Astrocyte of the hippocampus (primary cell): ENCODE measurements at places on chromosomes 4 and X.
A peak's percentile ranks its signal among the peaks of the same experiment; 100 is the strongest.

GRCh38 chr4:151302432-151302831, 23.0 kb downstream of the SH3D19 start:
- DNase-seq: peak; percentile 53

GRCh38 chr4:143391261-143391660, 54.6 kb downstream of the GAB1 start:
- no peak for DNase-seq

DNA sequence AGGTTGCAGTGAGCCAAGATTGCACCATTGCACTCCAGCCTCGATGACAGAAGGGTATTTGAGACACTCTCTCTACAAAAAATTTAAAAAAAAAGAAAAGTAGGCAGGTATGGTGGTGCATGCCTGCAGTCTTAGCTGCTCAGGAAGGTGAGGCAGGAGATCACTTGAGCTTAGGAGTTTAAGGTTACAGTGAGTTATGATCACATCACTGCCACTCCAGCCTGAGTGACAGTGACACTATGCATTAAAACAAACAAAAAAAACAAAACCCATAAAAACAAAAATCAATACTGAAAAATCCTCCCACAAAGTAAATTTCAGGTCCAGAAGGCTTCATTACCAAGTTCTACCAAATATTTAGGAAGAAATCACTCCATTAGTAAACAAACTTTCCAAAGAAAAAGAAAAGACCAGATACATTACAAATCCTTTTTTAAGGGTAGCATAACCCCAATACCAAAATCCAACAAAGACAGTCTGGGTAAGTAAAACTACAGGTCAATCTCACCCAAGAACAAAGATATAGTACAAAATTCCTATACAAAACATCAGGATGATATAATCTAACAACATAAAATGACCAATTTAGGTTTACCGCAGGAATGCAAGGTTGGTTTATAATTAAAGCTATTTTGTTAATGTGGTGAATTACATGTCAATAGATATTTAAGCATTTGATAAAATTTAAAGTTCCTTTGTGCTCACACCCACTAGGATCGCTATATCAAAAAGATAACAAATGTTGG, 11.7 kb downstream of the NELFA start:
- DNase-seq: no peak

GRCh38 chrX:153065389-153065788, 6.9 kb upstream of the PNMA6A start:
- no peak for DNase-seq

GRCh38 chrX:19968276-19968675, 22.6 kb downstream of the BCLAF3 start:
- DNase-seq: no peak

DNA sequence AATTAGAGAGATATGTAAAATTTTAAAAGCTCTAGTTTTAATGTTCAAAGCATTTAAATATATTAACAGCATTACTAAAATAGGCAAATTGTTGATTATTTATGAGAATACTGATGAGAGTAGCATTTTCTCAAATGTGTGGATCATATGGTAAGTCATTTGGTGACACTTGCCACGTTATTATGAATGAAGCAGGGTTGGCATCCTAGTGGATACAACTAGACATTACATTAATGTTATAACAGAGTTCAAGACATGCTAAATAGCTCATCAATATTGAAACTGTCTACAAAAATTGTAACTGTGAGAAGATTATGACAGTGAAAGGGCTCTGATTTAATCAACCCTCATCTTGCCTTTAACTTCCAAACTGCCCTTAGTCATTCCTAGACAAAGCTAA, 171.1 kb downstream of the PDGFC start:
- no peak for DNase-seq

DNA sequence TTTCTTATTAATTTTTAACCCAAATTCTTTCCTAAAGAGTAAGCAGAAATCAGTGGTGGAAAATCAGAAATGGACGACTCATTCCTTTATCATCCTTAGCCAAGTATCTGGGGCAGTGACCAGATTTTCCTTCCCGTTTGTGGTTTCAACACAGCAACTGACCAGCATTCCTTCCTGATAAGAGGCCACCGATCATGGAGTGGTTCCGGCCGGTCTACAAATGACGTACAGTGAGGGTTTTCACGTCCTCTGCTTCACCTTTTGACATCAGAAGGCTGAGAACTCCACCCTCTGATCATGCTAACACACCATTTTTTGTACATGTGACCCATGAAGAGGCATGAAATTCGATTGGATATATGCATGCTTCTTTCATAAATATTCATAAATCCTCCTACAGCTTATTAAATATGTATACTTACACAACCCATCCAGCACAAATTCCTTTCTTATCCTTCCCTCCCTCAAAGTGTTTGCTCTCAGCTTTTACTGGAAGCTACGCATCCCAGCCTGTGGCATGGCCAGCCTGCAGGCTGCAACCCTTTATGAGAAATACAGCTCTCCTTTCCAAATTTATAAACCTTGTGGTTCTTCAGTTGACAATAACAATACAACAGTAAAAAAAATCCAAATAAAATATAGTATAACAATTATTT, 173.0 kb upstream of the CASK start:
- DNase-seq: peak; percentile 90

DNA sequence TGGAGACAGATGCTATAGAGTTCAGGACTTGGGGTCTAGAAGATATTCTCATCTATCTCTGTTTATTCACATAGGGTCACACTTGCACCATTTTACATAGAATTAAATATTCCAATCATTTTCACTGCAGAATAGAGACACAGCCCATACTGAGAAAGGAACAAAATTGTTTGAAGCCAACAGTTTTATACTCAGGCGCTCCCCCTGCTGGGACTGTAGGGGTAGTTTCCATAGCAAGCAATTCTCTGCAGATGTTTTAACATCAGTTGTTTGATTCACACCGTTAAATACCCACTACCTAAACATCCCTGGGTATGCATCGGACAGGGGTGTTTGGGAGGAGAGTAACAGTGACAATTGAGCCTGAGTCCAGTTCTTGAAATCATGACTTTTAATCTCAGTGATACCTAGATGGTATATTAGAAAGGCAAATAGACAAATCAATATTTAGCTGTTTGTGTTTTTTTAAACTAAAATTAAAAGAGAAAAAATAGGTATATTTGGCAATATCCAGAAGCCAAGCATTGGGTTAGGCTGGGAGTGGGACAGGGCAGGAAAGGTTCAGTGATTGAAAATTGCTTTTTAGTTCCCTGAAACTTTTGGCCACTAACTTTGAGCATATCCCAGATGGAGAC, 33.8 kb downstream of the LONRF3 start:
- peak; percentile 44 for DNase-seq
